DMS79 (cell line): ENCODE measurements at places on chromosomes 13 and 19.

- no peak for DNase-seq
These were observed 341.3 kb downstream of the SPRY2 start for GRCh38 chr13:79999601-80000000.

GRCh38 chr13:51549050-51549449 is 35.2 kb upstream of the WDFY2 start:
- DNase-seq = no peak

DNA sequence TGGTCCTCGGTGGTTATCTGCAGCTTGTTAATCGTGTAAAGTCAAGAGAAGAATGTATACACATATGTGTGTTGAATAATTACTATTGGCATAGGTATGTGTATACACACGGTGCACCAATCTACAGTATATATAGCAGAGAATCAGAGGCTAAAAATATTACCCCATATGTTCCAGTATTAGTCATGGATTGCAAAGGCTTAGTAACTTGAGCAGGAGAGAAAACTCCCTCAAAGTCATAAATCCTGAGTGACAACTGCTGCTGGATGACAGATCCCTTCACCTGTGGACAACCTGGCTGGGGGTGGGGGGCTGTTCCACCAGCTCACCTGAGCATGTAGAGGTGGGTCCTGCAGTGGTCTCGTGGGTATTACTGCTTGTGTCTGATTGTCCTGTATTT is 185.0 kb downstream of the ZNF536 start:
- DNase-seq = no peak

GRCh38 chr13:66821551-66821950 is 408.6 kb downstream of the PCDH9 start:
- no peak for DNase-seq
